ENCODE measurements at places on chromosomes 6 and 20. TPM values are rescaled to one million over a fixed set of nuclear protein-coding genes. Genes with fewer than 3 reads are reported as not detected.

The SPDEF gene
- total RNA-seq, result 2.7 TPM

The KCNG1 gene
- 18.8 TPM for total RNA-seq

The SLC17A3 gene
- total RNA-seq, result 1.00 TPM

The ZSWIM1 gene
- total RNA-seq, result 7.4 TPM

The NHLRC1 gene
- total RNA-seq, result 1.9 TPM

The SMOC2 gene
- not detected for total RNA-seq

The TREM2 gene
- total RNA-seq, result not detected

The SDCBP2 gene
- 0.92 TPM for total RNA-seq

The EYS gene
- total RNA-seq, result 0.05 TPM

The STK38 gene
- total RNA-seq, result 20.9 TPM

Data from A549 treated with DMSO at 1 μM for 4 hours (cell line).